ENCODE measurements at places on chromosomes 7 and 10.
A peak's percentile ranks its signal among the peaks of the same experiment; 100 is the strongest.

DNA sequence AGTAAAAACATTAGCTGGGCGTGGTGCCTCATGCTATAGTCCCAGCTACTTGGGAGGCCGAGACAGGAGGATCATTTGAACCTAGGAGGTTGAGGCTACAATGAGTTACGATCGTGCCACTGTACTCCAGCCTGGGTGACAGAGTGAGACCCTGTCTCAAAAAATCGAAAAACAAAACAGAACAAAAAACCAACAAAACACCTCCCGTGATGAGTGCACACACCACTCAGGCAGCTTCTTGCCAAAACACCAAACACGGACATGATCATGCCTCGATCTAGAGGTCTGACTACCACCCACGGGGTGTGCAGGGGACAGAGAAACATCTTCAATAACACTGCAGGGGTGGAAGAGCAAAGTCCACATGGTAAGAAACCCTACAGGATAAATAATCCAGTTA, 44.4 kb downstream of the AMZ1 start:
- DNase-seq = no peak

GRCh38 chr7:158945519-158945918, 89.2 kb downstream of the DYNC2I1 start:
- no peak for DNase-seq

- DNase-seq = no peak
These were observed 46.4 kb upstream of the SAMD8 start for GRCh38 chr10:75065076-75065475.

- no peak for DNase-seq
These were observed 12.0 kb upstream of the SVOPL start for GRCh38 chr7:138713191-138713590.

GRCh38 chr7:150476285-150476684, 25.9 kb downstream of the GIMAP8 start:
- DNase-seq = no peak

DNA sequence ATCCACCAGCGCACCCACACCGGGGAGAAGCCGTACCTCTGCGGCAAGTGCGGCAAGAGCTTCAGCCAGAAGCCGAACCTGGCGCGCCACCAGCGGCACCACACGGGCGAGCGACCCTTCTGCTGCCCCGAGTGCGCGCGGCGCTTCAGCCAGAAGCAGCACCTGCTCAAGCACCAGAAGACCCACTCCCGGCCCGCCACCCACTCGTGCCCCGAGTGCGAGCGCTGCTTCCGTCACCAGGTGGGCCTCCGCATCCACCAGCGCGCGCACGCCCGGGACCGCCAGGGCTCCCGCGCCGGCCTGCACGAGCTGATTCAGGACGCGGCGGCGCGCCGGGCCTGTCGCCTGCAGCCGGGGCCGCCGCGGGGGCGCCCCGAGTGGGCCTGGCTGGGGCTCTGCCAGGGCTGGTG, 17.7 kb downstream of the ZNF775 start:
- DNase-seq = no peak

DNA sequence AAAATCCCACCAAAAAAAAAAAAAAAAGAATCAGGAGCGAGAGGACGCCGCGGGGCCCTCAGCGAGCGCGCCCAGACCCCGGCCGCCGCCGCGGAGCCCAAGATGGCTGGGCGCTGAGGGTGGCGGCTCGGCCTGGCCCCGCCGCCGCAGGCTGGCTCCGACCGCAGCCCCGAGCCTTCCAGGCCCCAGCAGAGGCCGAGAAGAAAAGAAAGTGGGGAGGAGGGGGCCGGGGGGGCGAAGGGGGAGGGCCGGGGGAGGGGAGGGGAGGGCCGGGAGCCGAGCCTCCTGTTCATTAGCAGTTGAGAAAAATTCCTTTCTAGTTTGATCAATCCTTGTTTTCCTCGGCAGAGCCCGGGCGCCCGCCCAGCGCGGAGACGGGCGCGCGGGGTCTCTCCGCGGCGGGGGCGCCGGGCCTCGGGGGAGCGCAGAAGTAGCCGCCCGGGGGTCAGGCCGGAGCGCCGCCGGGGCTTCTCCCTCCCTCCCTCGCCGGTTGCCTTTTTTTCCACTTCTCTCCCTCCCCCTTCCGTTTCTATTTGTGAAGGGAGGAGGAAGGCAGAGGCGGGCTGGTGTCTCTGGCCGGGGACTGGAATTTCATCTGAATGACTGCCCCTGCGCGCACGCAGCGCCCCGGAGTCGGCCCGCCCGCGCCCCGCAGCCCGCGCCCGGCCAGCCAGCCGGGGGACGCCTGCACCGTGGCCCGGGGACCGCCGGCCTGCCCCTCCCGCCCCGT, 778 bp upstream of the TRIM8 start:
- no peak for DNase-seq

DNA sequence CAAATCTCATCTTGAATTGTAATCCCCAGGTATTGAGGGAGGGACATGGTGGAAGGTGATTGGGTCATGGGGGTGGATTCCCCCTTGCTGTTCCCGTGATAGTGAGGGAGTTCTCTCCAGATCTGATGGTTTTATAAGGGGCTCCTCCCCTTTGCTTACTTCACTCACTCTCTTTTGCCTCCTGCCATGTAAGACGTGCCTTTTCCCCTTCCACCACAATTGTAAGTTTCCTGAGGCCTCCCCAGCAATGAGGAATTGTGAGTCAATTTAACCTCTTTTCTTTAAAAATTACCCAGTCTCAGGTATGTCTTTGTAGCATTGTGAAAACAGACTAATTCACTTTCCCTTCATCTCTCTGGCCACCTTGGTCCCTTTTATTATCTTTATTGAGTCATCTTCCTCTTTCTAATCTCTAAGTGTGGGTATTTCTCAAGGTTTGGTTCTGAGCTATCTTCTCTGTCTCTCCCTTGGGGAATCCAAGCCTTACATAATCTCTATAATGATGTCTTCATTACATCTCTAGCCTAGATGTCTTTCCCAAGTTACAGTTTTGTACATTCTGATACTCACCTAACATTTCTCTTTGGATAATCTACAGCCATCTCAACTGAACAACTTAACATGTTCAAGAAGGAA, 99.1 kb upstream of the JCAD start:
- no peak for DNase-seq

GRCh38 chr10:79379512-79380124, 32.3 kb downstream of the PPIF start:
- peak; percentile 31 for DNase-seq

- peak; percentile 80 for DNase-seq
These were observed 59.1 kb downstream of the ZNF365 start for GRCh38 chr10:62433181-62433692.

- no peak for DNase-seq
These were observed 112.1 kb downstream of the VPS41 start for GRCh38 chr7:38796626-38797501.

DNA sequence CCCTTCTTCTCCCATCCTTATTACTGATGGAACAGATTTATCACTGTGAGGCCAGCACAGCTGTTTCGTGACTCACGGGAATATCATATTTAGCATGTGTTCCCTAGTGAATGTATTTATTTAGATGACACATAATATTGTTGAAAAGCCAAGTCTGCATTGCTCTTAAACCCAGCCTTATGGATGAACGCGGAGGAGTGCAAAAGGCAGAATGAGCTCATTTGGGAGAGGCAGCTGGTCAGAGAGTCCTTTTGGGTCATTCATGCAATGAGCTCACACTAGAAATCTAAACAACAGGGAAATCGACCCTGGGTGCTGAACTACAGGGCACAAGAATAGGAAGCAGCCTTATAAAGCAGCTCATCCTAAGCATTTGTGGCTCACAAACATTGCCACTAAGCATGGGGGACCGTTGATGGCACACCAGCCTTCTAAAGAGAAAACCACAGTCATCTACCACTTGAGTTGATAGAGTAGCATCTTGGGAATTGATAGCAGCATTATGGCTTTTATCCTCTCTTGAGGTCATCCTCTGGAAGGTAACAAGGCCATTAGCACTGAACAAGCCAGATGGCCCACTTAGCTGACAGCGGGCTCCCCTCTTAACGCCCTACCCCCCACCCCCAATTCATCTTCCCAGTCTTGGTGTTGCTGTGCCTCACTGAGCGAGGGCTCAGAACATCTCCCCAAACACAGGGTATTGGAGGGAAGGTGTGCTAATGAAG, 32.9 kb upstream of the SDK1 start:
- peak; percentile 64 for DNase-seq

GRCh38 chr10:6473901-6474370, 106.1 kb downstream of the PRKCQ start:
- DNase-seq = no peak

- DNase-seq = no peak
These were observed 13.2 kb downstream of the PCLO start for GRCh38 chr7:83149466-83149865.

- no peak for DNase-seq
These were observed 260.2 kb upstream of the BMPER start for GRCh38 chr7:33645104-33645503.

GRCh38 chr10:89973326-89973725, 271.9 kb downstream of the KIF20B start:
- no peak for DNase-seq

GRCh38 chr10:128429835-128430513, 303.8 kb upstream of the MKI67 start:
- no peak for DNase-seq

All from RWPE2 (cell line).